ENCODE measurements at places on chromosomes 3 and 15.

DNA sequence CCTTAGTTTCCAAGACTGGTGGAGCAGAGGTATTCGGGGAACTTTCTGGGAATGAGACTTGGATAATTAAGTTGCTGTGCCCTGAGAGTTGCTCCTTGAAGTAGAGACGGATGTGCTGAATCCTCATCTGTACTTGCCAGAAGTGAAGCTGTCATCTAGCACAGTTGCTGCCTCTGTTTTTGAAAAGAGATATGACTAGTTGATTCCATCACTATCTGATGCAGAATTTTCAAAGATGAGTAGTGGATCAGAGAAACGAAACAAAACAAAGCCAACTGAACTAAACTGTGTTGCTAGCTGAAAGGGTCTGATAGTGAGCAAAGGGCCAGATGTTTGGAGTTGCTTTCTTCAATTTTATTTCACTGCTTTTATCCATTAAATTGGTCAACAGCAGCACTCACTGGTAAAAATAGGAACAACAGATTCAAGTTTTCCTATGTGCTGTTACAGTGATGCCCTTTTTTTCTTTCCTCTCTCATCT, 52.7 kb downstream of the MITF start:
- DNase-seq, result no peak

DNA sequence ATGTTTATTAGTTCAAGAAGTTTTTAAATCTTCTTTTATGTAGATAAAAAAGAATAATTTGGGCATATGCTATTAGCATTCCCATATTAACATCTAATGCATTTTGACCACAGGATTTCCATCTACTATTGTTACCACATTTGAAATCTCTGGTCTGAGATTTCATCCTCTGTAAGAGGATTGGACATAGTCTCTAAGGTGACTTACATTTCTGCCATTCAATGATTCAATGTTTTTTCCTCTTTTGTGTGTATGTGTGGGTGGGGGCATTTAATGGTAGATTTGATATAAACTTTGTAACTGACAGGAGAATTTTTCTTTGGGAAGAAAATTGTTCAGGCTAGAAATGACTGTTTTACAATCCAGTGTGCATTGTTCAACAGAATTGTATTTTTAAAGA, 307.3 kb upstream of the RBMS3 start:
- DNase-seq, result no peak

GRCh38 chr15:74322558-74323180, 44.8 kb downstream of the CYP11A1 start:
- no peak for DNase-seq

DNA sequence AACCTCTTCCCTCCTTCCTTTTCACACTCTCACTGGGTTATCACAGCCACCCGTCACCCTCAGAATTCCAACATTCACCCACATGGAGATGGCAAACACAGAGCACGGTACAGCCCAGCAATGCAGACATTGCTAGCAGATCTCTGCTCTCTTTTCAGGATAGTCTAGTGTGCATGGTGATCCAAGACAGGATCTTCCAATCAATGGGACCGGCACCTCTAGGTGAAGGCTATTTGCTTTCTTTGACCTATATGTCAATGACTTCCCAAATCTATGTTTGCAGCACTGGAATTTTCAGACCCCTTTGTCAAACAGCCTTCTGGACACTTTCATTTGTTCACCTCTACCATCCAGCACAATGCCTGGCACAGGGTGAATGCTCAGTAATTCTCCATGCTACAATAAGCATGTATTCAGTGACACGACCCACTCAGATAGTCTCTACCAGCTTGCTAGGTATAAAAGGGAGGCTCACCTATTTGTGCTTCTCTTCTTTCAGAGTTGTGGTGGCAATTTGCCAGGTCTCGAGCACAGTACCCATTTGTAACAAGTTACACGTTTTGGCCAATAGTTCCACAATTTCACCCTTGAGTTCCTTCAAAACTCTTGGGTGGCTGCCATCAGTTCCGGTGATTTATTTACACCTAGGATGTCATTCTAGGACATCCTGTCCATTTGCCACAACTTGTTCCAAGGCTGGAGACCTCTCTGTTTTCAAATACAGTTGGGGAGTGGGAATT, 279.1 kb upstream of the ICE2 start:
- DNase-seq, result no peak

GRCh38 chr3:123655400-123655799, 70.5 kb upstream of the HACD2 start:
- DNase-seq, result no peak

DNA sequence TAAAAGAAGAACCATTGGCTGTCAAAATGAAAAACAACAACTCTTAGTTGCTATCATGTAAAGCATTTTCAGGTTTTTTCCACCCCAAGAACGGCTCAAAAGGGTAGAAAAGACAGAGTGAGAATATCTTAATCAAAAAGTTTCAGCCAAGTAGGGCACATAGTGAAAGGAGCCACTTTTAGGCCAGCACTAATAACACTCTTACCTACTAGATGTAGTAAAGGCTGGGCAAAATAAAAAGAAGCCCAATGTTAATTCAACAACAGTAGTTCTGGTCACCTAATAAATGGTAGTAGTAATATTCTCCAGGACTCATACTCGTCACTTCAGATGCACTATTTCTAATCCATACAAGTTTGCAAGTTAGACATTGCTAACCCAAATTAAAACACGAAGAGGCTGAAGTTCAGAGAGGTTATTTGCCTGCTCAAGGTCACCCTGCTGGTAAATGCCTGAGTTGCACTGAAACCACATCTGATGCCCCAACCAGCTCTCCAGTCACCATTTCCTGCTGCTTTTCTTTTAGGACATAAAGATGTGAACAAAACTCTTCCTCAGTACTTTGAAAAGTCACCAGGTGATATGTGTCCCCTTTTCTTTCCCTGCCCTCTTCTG, 7.5 kb downstream of the GOLIM4 start:
- no peak for DNase-seq

- peak; percentile 19 for DNase-seq
Measured at GRCh38 chr3:66499881-66500575, 794 bp downstream of the LRIG1 start.

- no peak for DNase-seq
Measured at GRCh38 chr3:194852831-194853508, 167.3 kb downstream of the FAM43A start.

Measured in stimulated activated CD8-positive, alpha-beta memory T cell treated with anti-CD3 and anti-CD28 coated beads, Interleukin-15, amount 100 ng/mL, for 4 hours (primary cell).